ENCODE measurements at places on chromosomes 16 and 17.

DNA sequence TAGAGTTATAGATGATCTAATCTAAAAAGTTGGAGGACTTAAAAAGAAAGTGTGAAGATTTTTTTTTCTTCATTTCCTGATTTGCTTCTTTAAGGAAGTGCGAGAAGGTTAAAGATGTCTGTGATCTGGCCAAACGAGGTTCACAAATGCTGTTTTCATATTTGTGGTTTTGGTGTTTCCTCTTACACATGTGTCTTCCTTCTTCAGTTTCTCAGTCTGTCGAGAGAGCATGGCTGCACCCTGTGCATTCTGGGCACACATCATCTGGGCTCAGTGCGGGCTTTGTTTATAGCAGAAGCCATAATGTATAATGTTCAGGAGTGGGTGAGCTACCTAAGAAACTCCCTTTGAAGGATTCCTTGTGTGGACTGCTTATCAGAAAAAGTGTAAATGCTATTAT is 260.4 kb upstream of the TBX2 start:
- DNase-seq, result no peak

DNA sequence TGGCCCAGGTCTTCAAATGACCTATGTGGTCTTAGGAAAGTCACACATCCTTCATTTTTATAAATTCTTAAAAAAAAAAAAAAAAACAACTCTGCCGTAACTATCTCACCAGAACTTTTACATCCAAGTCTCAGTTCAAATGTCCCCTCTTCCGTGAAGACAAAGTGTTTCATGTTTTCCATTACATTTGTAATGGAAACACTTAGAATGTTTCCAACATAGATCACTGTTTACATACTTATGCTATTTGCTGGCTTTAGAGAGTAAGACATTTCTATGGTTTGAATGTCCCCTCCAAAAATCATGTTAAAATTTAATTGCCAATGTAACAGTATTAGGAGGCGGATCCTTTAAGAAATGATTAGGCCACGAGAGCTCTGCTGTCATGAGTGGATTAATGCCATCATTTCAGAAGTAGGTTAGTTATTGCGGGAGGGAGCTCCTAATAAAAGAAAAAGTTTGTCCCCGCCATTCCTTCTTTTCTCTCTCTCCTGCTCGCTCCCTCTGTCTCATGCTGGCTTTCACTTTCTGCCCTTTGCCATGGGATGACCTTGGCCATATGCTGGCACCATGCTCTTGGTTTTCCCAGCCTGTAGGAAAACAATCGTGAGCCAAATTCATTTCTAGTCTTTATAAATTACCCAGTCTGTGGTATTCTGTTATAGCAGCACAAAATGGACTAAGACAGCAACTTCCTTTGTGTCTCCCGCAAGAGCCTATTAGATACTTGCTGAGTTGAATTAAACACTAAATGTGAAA is 887.8 kb upstream of the SOX9 start:
- no peak for DNase-seq

GRCh38 chr17:72863526-72864211 is 228.8 kb downstream of the SLC39A11 start:
- no peak for DNase-seq

- no peak for DNase-seq
These were observed 3.1 kb downstream of the PHAF1 start for GRCh38 chr16:67112591-67113399.

GRCh38 chr17:14372905-14373613 is 72.2 kb downstream of the HS3ST3B1 start:
- DNase-seq, result no peak

DNA sequence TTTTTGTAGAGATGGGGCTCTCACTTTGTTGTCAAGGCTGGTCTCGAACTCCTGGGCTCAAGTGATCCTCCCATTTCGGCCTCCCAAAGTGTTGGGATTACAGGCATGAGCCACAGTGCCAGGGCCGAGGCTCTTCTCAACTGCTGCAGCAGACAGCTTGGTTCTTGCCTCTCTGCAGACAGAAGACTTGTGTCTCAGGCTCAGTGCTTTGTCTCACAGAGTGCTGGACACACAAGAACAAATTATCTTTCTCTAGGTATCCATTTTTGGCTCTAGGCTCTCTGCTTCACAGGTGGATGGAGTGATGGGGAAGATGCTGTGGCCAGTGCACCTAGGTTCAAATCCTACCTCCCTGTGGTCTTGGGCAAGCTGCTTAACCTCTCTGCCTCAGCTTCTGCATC is 80.8 kb upstream of the RNU2-1 start:
- DNase-seq, result no peak

DNA sequence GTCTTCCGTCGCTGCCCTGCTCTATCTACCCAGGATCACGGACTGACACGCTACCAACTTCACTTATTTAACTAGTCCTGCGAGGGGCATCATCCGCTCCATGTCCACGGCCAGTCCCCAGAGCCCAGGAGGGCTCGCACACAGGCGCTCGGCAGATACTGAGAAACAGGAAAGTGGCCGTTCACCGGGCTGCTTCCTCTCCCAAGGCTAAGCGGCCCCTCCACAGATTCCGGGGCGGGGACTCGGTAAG is 388 bp downstream of the OXLD1 start:
- no peak for DNase-seq

- no peak for DNase-seq
These were observed 26.8 kb upstream of the DLX3 start for GRCh38 chr17:50021681-50022370.

DNA sequence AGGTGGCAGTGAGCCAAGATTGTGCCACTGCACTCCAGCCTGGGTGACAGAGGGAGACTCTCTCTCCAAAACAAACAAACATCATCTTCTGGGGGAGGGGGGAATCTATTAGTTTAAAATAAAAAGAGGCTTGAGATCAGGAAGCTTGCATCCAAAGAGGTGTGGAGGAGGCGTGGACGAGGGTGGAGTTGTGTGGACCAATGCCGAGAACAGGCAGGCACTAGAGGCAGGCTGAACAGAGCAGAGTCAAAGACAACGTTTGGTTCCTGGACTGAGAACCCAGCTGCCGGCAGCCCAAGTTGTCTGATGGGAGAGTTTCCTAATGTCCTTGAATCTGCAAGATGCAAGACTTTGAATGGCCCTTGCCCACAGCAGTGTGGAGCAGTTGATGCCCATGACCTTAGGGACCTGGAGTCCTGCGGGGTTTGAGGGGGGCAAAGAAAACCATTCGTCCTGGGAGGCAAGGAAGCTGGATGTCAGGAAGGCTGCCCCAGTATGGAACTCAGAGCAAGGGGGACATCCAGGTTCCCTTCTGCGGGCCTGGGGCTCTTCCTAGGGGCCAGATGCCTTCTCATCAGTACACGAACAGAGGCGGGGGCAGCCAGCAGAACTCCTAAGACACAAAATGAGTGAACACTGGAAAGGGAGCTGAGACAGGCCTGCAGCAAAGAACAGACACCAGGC is 9.2 kb downstream of the TBC1D16 start:
- no peak for DNase-seq

DNA sequence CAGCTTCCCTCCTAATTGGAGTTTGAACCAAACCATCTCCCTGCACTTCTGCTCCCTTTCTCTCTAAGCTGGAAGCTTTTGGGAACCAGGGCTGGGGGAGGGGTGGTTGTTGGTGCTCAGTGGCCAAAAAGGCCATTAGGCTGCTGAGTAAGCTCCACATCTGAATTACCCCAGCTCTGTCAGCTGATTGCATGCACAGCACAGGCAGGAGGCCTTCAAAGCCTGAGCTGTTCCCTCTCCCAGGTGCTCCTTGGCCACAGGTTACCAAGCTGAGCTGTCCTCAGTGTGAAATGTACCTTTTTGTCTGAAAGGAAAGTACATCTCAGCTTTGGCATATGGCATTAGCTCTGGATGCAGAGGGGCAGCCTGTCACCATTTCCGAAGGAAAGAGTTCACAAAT is 6.2 kb upstream of the TBKBP1 start:
- DNase-seq, result no peak

GRCh38 chr16:84819644-84820304 is at the start of gene CRISPLD2:
Gene CRISPLD2 (plus strand): TSS chr16:84819985. CDS start chr16:84838496, 18,511 bp downstream.
- DNase-seq, result peak; percentile 84

- DNase-seq, result no peak
These were observed 1.8 kb downstream of the C16orf54 start for GRCh38 chr16:29743827-29744531.

DNA sequence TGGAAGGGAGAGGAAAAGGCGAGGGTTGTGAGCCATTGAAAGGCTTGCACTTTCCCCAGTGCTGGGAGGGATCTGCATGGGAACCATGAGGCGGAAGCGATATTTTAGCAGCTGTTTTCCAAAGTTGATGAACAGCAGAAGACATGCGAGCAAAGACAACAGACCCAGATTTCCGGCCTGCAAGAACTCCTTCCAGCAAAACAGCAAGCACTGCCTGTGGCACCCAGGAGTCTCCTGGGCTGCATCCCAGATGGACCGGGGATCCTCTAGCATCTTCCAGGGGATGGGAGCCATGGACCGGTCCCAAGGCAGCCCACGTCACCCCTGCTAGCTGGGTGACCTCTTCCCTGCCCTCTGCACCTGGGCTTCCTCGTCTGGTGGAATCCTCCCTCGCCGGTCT is 162.8 kb downstream of the IRF8 start:
- no peak for DNase-seq

- no peak for DNase-seq
These were observed 163.7 kb downstream of the MAF start for GRCh38 chr16:79436885-79437284.

DNA sequence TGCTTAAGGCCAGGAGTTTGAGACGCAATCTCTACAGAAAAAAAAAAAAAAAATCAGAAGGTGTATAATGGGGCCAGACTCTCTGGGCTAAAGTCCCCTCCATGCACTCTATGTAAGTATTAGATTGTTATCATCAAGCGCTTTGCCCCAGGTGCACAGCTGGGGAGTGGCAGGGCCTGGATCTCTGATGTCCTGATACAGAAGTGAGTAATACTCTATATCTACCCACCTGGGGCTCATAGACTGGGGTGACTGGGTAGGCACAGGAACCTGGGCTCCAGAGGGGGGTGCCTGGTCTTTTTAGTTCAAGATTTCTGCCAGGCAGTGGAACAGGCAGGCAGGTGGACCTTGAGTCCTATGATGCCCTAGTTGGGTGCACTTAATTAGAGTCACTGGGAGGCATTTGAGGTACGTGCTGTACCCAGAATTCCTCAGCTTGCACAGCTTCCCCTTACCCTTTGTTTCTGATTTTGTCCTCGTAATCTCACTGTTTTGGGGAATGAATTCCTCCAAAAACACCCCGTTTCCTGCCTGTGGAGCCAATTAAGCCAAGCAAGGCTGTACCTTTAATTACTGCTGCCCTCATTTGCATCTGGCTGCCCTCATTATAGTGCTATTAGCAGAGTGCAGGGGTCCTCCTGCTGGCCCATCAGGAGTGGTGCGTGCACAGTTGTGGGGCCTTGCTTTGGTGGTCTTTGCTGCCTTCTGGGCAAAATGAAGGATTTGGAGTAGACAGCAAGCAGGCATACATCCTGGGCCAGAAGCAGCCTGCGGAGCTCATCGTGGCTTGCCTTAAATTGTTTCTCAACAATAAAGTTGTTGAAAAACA is 239.0 kb downstream of the SNX29 start:
- no peak for DNase-seq

GRCh38 chr16:11356573-11357331 is 11.5 kb downstream of the RMI2 start:
- no peak for DNase-seq

DNA sequence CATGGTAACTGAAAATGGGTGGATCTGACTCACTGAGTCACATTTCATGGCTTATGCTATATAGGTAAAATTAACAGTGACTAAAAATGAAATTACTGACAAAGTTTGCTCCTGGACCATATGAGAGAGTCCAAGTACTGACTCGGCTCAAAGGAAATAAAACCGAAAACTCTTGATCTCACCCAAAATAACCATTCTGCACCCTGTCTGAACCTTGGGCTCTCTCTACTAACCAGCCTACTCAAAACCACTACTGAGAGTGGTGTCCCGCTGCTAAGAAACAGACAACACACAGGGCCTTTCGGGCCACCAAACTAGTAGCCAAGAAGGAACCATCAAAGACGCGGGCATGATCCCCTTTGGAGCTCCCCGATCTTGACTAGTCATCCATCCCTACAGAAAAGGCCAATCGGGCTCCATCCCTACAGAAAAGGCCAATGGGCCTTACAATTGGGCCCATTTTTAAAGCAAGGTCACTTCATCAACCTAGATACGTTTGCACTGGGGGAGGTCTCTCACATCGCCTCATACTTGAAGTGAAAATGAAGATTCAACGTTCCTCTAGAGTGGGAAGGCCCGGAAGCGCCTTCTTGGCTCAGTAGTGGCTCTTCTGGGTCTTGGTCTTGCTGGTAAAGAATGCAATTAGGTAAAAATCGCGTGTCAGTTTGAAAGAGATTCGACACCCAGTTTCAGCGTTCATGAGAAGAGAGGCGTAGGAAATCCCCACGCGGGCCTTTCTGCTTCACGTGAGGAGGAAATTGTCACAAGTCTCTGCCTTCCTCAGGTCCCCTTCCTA is 720 bp upstream of the ZPBP2 start:
- DNase-seq, result no peak

DNA sequence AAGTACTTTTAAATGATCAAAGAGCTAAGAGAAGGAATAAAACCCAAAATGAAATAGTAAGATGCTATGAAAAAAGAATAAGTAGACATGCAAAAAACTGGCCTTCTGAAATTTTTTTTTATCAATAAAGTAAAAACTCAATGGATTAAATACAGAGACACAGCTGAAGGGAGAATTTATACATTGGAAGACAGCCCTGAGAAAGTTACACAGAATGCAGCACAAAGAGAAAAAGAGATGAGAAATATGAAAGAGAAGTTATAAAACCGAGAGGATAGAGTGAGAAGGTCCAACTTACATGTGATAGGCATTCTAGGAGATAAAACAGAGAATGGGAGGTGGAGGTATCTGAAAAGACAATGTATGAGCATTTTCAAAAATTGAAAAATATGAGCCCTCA is 57.0 kb downstream of the MARF1 start:
- no peak for DNase-seq

DNA sequence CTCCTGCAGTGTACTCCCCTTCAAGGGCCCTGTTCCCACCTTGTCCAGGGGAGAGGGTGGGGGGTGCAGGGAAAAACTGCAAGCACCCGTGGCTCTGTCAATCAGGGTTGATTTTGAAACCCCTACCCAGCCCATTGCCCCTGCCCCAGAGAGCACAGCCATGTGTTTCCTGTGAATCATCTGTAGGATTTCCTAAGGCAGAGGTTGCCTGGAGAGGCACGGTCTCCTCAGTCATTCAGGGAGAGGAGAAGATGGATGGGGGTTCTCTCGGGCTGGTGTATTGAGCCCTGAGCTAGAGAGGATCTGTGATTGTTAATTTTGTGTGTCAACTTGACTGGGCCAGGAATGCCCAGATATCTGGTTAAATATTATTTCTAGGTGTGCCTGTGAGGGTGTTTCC is 3.5 kb upstream of the AGRP start:
- no peak for DNase-seq

DNA sequence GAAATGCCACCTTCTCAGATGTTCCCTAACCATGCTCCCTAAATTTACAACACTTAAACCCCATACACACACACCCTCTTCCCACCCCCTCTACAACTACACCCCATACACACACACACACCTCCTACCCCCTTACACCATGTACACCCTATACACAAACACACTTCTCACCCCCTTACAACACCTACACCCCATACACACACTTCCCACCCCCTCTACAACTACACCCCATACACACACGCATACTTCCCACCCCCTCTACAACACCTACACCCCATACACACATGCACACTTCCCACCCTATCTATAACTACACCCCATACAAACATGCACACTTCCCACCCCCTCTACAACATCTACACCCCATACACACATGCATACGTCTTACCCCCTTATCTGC is 172.0 kb downstream of the SLC39A11 start:
- no peak for DNase-seq

GRCh38 chr17:48520631-48521079 is 10.2 kb downstream of the HOXB1 start:
- DNase-seq, result no peak

- no peak for DNase-seq
These were observed 81.3 kb downstream of the CBLN1 start for GRCh38 chr16:49200223-49200820.

Measured in right renal cortex interstitium (tissue), 3 donors.